ENCODE measurements at places on chromosomes 11 and 22.

GRCh38 chr11:114307524-114308203, 11.5 kb downstream of the NNMT start:
- no peak for DNase-seq

DNA sequence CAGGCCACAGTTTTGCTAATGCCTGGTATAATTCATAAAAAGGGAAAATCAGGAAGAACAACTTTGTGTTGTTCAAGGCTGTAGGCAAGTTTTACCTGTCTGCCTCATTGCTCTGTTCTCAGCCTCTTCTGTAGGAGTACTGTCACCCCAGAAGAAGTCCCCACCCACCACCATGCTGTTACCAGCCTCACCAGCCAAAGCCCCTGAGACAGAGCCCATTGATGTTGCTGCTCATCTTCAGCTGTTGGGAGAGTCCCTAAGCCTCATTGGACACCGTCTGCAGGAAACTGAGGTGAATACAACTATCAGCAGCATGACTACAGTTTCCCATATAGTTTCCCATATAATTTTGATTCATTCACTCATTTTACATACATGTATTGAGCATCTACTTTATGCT, 11.6 kb upstream of the TOM1 start:
- no peak for DNase-seq

GRCh38 chr11:121145826-121146225, 44.8 kb downstream of the TECTA start:
- no peak for DNase-seq

- DNase-seq: no peak
Measured at GRCh38 chr11:50070389-50070788, 37.7 kb downstream of the OR4C45 start.

DNA sequence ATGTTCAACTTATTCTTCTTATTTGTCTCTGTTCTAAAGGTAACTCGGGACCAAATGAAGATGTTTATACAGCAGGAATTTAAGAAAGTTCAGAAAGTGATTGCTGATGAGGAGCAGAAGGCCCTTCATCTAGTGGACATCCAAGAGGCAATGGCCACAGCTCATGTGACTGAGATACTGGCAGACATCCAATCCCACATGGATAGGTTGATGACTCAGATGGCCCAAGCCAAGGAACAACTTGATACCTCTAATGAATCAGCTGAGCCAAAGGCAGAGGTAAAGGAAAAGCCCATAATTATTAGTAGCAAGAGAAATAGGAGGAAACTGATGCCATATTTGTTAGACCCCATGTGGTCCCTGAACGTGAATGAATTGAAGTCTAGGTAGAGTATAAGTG, 63.3 kb downstream of the TRIM44 start:
- DNase-seq: no peak

GRCh38 chr22:49155039-49155769, 672.5 kb downstream of the BRD1 start:
- DNase-seq: no peak

- DNase-seq: no peak
Measured at GRCh38 chr11:126163074-126163700, 48.3 kb downstream of the RPUSD4 start.

- no peak for DNase-seq
Measured at GRCh38 chr11:74988541-74989259, at the start of gene NEU3. TSS of gene NEU3 (plus strand) at chr11:74988933. CDS start at chr11:74989061, 128 bp downstream.

GRCh38 chr11:67520856-67521824, 2.1 kb downstream of the CABP2 start:
- no peak for DNase-seq

GRCh38 chr11:38594895-38595294, 1996.9 kb upstream of the RAG2 start:
- DNase-seq: no peak

GRCh38 chr11:118084247-118084646, 2.5 kb downstream of the SMIM35 start:
- DNase-seq: no peak

DNA sequence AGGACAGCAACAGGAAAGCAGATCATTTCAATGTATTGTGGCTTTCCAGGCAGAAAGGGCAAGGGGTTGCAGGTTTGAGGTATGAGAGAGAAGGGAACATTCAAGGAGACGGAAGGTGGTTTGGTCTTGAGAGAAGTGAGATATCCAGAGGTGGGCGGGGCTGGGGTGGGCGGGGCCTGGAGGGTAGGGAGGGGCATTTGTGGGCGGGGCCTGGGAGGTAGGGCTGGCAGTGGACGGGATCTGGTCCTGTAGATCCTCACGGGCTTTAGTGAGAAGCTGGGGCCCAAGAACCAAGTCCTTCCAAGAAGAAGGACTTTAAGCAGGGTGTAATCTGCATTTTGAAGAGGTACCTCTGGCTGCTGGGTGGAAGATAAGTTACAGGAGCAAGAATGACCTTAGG, 199.2 kb downstream of the MN1 start:
- no peak for DNase-seq

GRCh38 chr11:134753771-134754520, 341.9 kb upstream of the B3GAT1 start:
- DNase-seq: no peak

GRCh38 chr11:112182867-112183266, 7.6 kb downstream of the BCO2 start:
- no peak for DNase-seq

DNA sequence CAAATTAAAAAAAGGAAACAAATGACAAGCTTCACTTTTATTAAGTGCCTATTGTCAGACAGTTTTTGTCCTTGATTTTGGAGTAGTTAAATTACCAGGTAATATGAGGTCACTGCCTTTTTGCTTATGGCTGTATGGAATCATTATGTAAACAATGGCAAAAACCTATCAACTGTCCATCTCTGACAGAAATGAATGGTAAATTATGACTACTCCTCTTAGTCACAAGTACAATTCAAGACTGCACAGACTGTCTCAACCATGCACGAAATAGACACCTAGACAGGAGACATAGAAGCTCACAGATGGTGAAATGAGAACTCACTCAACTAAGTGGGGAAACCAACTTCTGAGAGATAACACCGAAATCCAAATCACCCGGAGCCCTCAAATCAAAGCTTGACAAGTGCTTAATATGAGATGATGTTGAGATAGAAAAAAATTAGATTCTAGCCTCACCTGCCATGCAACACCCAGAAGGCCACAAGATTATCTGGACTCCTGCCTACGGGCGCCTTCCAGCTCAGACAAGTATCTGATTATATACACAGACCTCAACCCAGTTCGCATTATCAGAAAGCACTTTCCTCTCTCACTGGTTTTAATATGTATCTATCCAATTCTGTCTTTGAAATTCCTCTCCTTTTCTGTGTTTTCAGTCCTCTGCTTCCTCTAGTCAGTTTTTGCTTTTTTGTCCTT, 199.3 kb downstream of the CADM1 start:
- DNase-seq: no peak

DNA sequence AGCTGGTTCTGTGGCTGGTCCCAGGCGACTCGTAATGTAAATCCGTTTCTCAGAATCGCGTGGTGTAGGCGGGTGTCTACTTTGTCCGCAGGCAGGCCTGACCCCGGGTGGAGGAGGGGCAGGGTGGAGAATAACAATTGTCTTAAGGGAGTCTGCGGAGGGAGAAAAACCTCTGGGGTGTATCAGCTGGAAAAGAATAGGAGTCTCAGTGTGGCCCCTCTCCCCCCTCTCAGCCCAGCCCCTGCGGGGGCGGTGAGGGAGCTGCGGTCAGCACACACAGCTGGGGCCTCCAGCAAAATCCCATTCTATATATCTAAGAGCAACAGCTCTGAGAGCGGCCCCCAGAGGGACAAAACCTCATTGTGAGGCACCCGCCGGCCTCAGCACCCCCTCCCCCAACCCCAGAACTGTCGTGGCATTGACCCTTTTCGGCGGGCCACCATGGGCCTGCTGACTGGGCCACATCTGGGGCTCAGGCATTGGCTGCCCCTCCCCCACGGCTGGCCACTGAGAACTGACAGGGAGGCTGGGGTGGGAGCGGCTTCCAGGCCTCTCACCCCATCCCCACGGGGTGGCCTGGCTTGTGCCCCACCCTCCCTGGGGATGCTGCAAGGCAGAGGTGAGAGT, 2.7 kb upstream of the MYRF start:
- no peak for DNase-seq

DNA sequence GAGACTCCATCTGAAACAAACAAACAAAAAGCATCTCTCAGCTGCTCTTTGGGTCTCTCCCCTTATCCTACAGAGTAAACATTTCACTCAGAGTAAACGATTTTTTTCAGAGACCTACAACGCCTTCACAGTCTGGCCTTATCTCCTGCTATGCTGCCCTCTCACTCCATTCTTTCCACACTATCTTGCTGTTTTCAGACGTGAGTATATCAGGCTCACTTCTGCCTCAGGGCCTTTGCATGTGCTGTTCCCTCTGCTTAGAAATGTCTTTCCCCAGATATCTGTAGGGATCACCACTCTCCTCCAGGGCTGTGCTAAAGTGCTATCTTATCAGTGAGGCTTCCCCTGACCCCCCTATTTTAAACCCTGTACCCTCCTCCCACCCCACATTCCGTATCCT, 6.5 kb downstream of the RIBC2 start:
- DNase-seq: no peak

GRCh38 chr11:74755395-74755995, 6.8 kb downstream of the RNF169 start:
- DNase-seq: no peak

DNA sequence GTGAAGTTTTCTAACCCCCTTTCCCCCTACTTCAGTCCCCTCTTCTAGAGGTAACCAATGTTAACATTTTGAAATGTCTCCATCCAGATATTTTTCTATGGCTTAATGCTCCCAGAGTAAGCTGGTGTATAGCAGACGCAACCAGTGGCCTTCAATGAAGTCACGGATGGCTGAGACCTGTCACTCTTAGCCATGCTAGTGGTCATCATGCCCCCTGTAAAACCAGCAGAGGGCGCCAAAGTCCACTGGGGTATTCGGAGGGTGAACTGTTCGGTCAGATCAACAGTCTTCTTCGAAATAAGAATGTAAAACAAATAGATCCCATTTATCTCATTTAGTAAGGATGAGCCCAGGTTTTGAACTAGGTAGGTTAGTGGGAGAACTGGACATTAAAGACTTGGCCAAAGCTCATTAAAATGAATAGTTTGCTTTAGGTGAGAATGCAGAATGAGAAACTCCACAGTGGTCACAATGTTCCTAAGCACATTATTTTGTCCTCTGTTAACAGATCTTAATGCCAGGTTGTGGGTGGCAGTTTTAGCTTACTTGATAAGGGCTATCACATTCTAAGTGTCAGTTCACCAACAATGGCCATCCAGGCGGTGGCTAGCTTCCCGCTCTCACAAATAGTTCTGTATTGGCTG, 8.6 kb upstream of the MMP8 start:
- no peak for DNase-seq

DNA sequence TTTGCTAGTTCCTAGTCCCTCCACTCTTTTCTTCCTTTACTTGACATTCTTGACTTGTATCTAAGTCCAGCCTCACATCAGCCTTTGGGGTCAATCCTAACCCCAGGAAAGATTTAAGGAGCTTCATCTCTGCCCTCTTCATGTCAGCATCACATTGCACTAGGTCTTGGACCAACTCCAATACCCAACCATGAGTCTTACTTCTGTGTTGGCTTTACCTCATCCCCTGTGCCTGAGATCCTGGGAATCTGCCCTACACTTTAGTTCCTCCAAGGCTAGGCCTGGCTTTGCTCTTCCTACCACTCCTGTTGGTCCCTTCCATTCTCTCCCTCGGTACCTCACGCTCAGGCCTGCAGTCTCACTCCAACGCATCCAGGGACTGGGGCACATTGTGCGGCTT, 117.0 kb downstream of the SLC1A2 start:
- no peak for DNase-seq

DNA sequence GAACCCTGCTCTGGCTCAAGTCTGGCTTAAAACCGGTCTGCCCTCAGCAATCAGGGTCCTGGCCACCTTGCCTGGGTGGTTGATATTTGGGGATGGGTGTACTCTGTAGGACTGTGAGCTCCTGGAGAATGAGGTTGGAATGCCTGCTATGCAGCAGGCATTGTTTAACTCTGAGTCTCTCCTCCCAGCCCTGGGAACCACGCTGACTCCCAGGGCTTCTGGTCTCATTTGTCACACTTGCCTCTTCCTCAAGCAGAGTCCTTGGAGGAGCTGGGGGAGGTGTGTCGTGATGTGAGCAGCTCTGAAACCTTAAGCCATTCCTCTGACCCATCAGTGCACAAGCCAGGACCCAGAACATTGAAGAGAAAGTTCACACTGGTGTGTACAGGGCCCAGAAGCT, 340.1 kb downstream of the MN1 start:
- DNase-seq: no peak

GRCh38 chr11:95154514-95154913, 64.9 kb downstream of the ENDOD1 start:
- DNase-seq: no peak

DNA sequence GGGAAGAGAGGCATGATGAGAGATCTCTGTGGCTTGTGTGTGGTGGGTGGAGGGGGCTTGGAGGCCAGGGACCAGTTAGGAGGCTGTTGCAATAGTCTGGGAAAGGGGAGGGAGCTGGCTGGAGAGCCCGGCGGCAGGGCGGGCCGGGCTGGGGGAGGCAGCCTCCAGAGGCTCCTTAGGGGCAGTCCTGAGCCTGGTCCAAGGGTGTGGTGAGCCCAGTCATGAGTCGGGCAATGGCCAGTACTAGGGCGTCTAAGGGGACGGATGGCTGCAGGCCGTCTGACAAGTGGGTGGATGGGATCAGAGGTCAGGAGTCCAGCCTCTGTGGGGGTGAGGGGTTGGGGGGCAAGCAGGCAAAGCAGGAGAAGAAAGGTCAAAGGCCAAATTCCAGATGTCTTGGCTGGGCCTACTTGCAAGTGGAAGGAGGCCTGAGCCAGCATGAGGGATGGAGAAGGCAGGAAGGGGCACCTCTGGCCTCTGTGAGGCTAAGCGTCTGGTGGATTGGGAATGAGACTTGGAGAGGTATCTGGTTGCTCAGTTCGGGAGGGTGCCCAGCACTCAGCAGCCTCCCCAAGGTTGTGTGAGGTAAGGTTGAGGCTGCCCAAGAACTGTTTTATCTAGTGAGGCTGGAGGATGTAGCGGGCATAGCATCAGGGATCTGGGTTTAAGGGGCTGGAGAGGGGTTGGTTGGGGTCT, 6.0 kb upstream of the CD248 start:
- no peak for DNase-seq

DNA sequence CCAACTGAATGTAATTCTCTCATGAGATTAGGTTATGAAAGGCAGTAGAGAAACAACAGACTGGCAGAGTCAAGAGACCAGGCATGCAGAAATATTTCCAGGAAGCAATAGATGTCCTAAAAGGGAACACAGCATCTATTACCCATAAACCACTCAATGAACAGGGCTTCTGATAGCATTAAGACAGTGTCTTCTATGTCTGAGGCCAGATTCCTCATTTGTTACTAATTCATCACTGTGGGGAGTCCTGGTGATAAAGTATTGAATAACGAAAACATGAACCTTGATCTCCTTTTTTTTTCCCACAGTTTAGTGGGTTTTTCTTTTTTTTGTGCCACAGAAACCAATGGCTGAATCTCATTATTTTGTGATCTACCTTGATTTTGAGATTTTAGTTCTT, 339.0 kb downstream of the METTL15 start:
- no peak for DNase-seq

GRCh38 chr11:128745311-128746136, 51.7 kb downstream of the FLI1 start:
- DNase-seq: no peak
